ENCODE measurements at places on chromosomes 6 and 20.

- DNase-seq, result no peak
Observed at GRCh38 chr20:25008388-25009217, 16.1 kb upstream of the APMAP start.

- DNase-seq, result no peak
Observed at GRCh38 chr6:27065183-27065582, 182.3 kb upstream of the PRSS16 start.

GRCh38 chr6:167932468-167933276 is 64.8 kb upstream of the KIF25 start:
- no peak for DNase-seq

- DNase-seq, result no peak
Observed at GRCh38 chr6:3533981-3534380, 77.1 kb upstream of the SLC22A23 start.

DNA sequence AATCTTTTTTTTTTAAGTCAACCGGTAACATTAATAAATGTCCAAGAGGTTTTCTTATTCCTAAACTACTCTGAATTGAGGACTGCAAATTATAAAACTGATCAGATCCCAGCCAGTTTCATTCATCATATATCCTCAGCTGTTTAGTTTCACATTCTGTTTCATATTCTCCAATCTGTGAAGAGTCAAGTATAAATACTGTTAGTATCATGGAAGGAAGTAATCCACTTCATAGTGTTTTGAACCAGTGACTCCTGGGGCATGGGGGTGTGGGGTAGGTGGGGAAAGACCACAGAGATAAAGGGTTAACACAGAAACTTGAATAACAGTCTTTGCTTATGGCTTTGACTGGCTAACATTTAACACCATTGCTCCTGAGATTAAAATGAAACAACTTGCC is 69.9 kb downstream of the FYN start:
- DNase-seq, result no peak
